ENCODE measurements at places on chromosomes 2 and 18. TPM values are rescaled to one million over a fixed set of nuclear protein-coding genes. Genes with fewer than 3 reads are reported as not detected.

DLX1 gene
- total RNA-seq: 0.24 TPM

DNA sequence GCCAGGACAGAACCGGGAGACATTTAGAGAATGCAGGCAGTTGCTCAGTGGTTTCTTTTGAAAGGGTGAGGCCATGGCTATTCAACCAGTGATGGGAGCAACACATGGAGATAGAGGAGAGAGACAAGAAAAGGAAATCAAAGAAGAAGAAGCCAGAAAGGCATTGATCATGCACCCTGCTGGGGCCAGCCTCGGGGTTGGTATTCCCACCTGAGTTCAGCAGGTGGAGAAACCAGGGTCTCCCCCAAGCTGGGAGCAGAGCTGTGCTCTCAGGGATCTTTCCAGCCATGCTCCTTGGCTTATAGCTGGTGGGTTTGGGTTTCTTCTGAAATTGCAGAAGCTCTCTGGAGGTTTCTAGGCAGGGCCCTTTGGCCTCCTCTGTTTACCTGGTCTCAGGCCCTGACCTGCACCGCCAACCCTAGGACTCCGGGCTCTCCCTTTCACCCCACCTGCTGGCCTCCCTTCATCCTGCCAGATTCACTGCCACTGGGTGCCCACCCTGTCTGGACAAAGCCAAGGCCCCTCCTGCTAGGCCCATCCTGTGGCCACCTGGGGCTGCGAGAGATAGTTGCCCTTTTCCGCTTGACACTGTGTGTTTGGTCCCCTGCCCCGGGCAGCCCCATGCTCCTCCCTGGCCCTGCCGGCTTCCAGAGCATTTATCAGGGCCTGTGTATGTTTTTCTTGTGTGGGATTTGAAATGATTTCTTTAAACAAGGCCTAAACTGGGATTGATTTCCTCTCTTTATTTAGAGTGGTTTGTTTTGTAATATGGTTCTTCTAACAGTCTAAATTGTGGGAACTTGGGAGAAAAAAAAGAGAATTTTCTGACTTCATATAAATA lies 126.7 kb downstream of the DDX1 start:
- H3K4me1 ChIP-seq: no peaks in the 10 kb centered on the region
- H3K36me3 ChIP-seq: no peaks in the 10 kb centered on the region
- DNase-seq: no peak
- no peak overlapping the region for H3K27ac ChIP-seq

DNA sequence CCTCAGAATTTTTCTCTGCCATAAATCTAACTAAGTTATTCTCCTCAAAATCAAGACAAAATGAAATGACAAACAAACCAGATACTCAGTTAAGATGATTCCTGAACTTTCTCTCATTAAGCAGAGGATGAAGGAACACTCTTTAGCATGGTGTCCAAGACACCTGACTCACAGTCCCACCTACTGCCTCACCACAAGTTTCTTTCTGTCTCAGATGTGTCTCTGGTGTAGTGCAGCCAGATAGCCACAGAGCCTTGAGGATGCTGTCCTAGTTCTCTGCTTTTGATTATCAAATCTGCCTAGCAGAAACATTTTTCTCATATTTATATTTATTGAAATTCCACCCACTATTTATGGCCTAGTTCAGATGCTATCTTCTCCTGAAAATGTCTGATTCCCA lies 103.6 kb upstream of the TMEM200C start:
- H3K27ac ChIP-seq: no peak overlapping the region
- peaks cover 8% of the 10 kb centered on the region for H3K4me1 ChIP-seq
- H3K27me3 ChIP-seq: peaks cover 27% of the 10 kb centered on the region
- H3K36me3 ChIP-seq: peaks cover 8% of the 10 kb centered on the region
- no peak for DNase-seq
- no peak overlapping the region for H3K4me3 ChIP-seq

DNA sequence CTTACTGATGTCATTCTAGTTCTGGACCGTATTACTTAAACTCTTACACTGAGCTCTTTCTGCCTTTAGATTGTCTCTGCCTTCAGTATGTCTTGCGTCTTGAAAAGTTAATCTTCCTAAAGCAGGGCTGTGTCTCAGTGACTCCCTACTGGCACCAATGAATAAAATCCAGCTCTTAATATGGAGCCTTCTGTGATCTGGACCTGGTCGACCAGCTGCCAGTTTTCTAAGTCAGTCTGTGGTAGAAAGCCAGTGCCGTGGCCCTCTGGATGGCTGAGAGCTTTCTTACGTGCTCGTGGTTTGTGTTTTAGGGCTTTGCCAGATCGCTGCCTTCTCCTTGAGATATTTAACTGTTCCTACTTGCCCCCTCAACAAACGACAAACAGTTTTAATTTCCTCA lies 26.8 kb downstream of the ZNF407 start:
- H3K27ac ChIP-seq: no peak overlapping the region
- H3K27me3 ChIP-seq: no peaks in the 10 kb centered on the region
- H3K4me1 ChIP-seq: peaks cover 12% of the 10 kb centered on the region
- no peak for DNase-seq
- H3K36me3 ChIP-seq: no peaks in the 10 kb centered on the region

GRCh38 chr2:189104934-189105333 lies 74.6 kb downstream of the COL5A2 start:
- no peak overlapping the region for H3K27ac ChIP-seq
- no peaks in the 10 kb centered on the region for H3K27me3 ChIP-seq
- DNase-seq: no peak
- H3K36me3 ChIP-seq: no peaks in the 10 kb centered on the region
- no peaks in the 10 kb centered on the region for H3K4me1 ChIP-seq

All from activated T-cell treated with anti-CD3 and anti-CD28 coated beads, Interleukin-2, amount 50 U/mL, for 72 hours (primary cell).